ENCODE measurements at places on chromosomes 5 and 9. TPM values are rescaled to one million over a fixed set of nuclear protein-coding genes. Genes with fewer than 3 reads are reported as not detected.

Gene OBP2B
- polyA plus RNA-seq, result not detected

Gene PGM5
- 5.3 TPM for polyA plus RNA-seq

Gene LHX6
- polyA plus RNA-seq, result 0.63 TPM

Gene FBP1
- 1.4 TPM for polyA plus RNA-seq

Gene RPS23
- polyA plus RNA-seq, result 1,380 TPM

Gene CDX1
- polyA plus RNA-seq, result not detected

Gene PCDHA7
- 0.01 TPM for polyA plus RNA-seq

Gene TAF1L
- polyA plus RNA-seq, result not detected

Gene SPACA9
- 6.5 TPM for polyA plus RNA-seq

Gene EDIL3
- polyA plus RNA-seq, result 2.7 TPM

Gene SARDH
- 0.20 TPM for polyA plus RNA-seq

Gene C9orf152
- polyA plus RNA-seq, result 0.86 TPM

Gene LECT2
- polyA plus RNA-seq, result not detected

Gene HAVCR2
- 0.47 TPM for polyA plus RNA-seq

Gene CNTFR
- polyA plus RNA-seq, result 0.22 TPM

Gene NRARP
- 7.8 TPM for polyA plus RNA-seq

Gene SPINK13
- not detected for polyA plus RNA-seq

Gene ZDHHC11
- polyA plus RNA-seq, result 4.0 TPM

Gene AFAP1L1
- 2.1 TPM for polyA plus RNA-seq

Gene SH3GLB2
- polyA plus RNA-seq, result 183 TPM

Gene GABRA1
- not detected for polyA plus RNA-seq

Gene VLDLR
- 13.4 TPM for polyA plus RNA-seq

Data from esophagus (tissue), 2 donors.